Activated CD8-positive, alpha-beta memory T cell treated with anti-CD3 and anti-CD28 coated beads for 48 hours (primary cell): ENCODE measurements at places on chromosomes 7 and 10.

DNA sequence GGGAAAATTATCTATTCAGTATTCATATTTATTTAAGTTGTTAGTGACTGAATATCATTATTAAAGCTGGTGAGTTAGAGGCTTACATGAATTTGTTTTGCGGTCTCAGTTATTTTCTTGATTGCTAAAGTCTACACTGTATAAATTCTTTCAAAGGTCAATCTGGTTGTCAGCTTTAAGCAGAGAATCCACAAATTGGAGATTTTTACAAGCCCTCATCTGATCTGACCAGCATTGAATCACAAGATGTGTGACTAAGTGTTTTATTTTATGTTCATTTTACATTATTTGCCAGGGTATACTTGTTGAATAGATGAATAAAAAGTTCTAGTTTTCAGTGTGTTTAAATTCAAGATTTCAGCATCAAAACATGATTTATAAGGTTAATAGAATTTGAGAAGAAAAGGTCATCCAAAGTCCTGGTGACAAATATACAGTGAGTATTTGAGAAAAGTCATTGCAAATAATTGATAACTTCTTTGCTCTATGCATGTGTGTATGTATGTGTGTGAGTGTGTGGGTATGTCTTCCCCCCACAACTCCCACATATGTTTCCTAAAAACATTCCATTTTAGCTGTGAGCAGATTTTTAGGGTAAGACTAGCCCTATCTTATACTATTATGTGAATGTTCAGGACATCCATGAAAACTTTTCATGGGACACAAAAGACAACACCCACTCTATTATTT is 4.4 kb downstream of the SEMA3A start:
- DNase-seq: no peak

- no peak for DNase-seq
Measured at GRCh38 chr10:44682507-44682906, 228.6 kb upstream of the TMEM72 start.

- no peak for DNase-seq
Measured at GRCh38 chr7:4724648-4725013, 42.5 kb downstream of the FOXK1 start.

GRCh38 chr10:58102897-58103296 is 164.8 kb downstream of the IPMK start:
- DNase-seq: no peak

DNA sequence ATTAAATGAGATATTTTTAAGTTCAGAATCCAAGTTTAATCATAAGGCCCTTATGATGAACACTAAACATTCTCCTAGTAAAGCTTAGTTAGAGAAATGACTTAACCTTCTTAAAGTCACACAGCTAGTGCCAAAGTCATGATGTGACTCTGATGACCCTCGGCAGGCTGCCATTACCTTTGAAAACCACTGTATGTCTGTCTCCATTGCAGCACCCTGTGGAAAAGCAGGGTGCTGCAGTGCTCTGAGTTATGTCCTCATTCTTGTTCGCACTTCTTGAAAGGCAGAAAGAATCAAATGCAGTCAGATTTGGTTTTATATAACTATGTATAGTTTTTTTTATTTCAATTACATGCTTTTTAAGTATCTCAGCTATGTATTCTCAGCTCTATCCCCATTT is 105.0 kb downstream of the PHTF2 start:
- DNase-seq: no peak

GRCh38 chr7:875476-876076 is 778 bp upstream of the GET4 start:
- no peak for DNase-seq

DNA sequence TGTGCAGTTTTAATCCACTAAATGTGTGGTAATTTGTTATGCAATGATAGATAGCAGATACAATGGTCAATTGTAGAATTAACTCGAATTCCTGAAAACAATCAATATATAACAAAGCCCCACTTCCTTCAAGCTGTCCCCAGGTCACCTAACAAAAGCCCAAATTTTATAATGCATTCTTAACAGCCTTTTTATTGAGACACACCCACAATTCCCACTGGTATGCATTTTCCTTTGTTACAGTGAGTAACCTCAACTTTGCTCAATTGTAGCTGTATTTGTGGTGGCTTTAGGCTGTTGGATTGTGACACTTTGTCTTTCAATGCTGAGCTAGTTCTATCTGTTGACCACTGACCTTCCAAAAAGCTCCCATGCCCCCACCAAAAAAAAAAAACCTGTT is 279.8 kb upstream of the CACNA2D1 start:
- no peak for DNase-seq
